Stimulated activated CD4-positive, alpha-beta T cell treated with anti-CD3 and anti-CD28 coated beads, Interleukin-1b, Interleukin-23, amount 100 ng/mL, for 1 hour (primary cell): ENCODE measurements at places on chromosomes 4 and X.
A peak's percentile ranks its signal among the peaks of the same experiment; 100 is the strongest.

GRCh38 chr4:26719954-26720552, 136.2 kb downstream of the TBC1D19 start:
- no peak for DNase-seq

DNA sequence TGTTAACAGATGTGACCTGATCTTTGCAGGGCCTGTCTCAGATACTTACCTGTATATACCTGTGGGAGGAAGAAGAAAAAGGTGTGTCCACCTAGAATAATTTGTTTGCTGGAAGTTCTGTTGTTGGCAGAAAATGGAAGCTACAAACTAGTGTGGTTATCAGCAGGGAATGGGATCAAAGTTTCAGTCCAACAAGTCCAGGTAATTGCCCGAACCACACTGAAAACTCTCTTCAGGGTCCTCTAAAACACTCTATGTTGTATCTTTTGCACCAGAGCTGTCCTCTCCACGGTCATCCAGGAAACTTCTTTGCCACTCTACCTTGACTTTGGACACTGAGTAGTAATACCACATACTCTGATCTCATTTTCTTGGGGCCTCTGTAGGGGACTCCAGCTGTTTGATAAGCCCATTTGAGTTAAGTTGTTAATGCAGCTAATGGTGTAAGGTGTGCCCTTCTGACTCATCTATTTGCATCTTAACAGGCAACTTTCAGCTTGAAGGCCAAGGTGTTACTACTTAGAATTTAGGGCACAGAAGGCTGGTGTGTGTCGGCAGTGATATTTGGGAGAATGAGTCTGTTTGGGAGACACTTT, 38.7 kb upstream of the GATB start:
- no peak for DNase-seq

GRCh38 chr4:155807021-155807420, 48.2 kb downstream of the GUCY1B1 start:
- DNase-seq = no peak

DNA sequence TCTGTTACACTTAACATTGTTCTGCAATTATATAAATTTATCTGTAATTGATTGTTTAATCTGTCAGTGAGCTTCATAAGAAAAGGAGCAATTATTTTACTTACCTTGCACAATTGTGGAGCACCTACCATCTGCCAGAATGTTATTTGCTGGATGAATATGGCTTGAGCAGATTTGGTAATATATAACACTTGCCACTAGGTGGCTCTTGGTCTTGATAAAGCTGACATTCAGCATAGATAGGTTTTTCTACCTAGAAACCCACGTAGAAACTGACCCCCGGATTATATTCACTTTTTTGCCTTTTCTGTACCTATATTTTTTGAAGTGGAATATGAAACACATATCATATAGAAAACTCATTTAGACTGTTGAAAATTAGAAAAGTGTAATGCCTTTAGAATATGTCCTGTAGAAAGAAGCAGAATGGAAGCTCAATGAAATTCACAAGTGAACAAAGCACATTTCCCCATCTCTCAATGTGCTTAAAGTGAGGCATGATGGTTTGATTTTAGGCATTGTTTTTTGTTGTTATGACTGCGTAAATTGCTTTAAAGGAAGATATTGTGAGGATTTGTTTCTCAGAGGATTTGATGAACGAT, 9.5 kb downstream of the RBPJ start:
- DNase-seq = no peak

DNA sequence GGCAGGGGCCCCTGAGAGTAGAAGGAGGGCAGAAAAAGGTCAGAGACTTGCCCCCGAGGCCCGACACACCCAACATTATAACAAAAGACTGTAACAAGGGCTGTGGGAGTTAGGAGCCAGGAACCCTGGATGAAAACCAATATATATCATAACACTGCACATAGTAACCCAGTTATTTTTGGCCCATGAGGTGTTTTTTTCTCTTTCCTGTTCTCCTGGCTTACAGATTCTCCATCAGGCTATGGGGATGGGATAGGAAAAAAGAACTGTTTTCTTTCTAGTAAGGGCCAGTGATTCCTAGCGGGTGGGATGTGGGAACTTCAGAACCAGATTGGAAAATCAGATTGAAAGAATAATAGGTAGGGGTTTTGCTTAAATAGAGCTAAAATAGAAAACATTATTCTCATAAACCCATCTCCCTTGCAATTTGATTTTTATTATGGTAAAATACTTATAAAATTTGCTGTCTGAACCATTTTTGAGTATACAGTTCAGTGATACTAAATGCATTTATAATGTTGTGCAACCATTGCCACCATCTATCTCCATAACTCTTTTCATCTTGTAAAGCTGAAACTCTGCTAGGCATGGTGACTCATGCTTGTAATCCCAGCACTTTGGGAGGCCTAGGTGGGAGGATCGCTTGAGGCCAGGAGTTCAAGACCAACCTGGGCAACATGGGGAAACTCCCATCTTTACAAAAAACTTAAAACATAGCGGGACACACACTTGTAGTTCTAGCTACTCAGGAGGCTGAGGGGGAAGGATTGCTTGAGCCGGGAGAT, 33.5 kb downstream of the SNX25 start:
- DNase-seq = no peak

DNA sequence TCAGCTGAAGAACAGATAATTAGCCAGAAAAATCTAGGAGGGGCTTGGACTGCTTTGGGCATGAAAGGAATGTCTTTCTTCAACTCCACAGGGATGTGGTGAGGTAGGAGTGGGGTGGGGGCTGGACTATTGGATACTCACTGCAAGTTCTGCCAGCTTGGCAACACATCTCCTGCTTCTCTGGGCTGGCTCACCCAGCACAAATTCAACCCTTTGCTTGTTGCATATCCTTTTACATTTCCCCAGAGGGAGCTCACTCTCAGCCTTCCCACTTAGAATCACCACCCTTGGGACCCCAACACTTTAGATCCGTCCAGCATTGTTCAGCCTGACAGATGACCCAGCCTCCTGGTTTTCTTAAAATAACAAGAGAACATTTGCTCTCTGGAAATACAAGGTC, 120.6 kb downstream of the KDR start:
- no peak for DNase-seq

DNA sequence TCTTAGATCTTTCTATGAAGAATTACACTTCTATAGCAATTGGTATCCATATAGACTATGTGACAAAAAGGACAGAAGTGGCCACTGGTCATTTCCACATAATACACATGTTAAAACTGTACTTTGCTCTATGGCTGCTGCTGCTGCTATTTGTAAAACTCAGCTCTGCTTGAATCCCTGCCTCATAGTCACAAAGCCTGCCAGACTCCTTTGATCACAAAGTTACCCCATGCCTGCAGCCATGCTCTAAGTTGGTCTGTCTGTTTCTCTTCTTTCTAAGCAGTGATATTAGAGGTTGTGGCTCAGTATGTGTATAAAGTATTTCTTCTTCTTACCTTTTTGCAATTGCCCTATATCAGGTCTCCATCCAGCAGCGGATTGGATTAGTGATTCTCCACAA, 210.9 kb downstream of the GRID2 start:
- DNase-seq = no peak

GRCh38 chrX:99192421-99192820, 1217.7 kb downstream of the PCDH19 start:
- DNase-seq = no peak

DNA sequence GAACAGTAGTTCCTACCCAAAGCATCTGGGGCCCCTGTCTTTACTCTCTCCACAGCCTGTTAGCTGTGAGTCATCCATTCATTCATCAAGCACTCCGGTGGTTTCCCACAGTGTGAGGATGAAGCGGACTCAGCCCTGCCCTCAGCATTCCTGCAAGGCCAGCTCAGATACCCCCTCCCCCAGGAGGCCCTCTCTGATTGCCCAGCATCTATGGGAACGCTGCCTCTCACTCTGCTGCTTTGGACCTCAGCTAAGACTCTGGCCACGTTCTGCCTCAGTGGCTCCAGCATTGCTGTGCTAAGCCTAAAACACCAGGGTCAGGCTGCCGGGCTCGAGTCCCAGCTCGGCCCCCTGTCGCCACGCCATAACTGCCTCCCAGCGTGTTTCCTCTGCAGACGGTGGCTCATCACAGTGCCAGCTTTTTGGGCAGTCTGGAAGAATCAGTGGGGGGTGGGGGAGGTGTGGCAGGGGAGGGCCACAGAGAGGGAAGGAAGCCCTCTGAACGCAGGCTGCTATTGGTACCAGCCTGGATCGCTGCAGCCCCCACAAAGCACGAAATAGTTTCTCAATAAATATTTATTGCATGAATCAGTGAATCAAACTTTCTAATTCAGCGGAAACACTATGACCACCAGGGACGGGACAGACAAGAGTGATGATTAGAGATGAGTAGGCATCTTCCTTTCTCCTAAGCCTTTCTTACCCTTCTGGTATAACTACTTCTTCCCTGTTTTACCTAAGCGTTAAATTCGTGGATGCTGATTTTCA, 74.4 kb downstream of the SORCS2 start:
- DNase-seq = no peak

DNA sequence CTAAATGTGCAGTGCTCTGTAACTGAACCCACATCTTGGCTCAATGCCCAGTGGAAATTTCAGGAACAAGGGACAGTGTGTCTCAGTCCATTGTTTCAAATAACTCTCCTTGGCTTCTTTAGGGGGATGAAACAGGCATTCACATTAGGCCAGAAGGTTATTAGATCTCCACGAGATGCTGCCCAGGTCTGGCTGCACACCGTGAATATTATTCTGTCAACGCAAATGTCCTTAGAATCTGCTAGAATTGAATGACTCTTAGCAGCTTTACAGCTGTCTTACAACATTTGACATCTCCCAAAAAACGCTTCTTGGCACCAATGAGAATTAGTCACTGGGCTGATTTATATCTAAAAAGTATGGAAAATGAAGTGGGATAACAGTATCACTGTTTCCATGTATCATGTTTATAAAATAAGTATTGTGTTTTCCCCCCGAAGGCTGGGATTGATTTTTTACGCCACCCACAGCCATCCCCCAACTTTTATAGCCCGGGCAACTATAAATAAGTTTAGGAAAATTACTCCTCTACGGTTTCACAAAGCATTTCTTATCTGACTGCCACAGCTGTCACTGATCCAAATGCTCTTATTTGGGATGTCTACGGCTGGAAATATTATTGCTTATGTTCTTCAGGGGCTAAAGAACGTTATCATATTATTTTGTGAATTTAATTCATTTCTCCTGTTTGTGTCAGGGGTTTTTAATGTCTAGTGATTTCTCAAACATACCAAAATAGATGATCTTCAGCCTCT, 559.7 kb upstream of the FAT1 start:
- DNase-seq = no peak

- no peak for DNase-seq
Observed at GRCh38 chr4:84433633-84434222, 65.4 kb downstream of the NKX6-1 start.

DNA sequence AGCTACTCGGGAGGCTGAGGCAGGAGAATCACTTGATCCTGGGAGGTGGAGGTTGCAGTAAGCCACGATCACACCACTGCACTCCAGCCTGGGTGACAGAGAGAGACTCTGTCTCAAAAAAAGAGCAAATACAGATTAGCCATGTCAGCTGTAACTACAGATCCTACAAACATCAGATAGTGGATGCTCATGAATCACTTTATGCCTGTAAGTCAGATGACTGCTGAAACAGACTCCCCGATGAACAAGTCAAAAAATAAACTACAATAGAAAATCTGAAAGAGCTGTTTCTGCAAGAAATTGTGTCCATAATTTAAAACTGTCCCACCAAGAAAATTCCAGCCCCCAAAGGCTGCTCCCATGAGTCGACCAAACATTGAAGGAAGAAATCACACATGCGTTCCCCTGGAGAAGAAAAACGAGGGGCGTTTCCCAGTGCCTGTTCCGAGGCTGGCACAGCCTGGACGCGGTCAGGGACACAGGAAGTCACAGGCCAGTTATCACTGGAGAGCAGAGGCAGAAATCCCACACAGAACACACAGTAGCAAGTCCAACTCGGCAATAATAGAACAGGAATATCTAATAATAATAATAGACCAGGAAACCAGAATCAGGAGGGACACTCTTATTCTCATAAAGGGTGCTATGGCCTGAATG, 30.0 kb upstream of the GTPBP6 start:
- no peak for DNase-seq

- DNase-seq = no peak
Observed at GRCh38 chr4:168648929-168649328, 152.1 kb downstream of the PALLD start.

GRCh38 chr4:122562449-122562848, 58.4 kb downstream of the IL21 start:
- no peak for DNase-seq

GRCh38 chr4:125243789-125244397, 70.9 kb upstream of the FAT4 start:
- DNase-seq = no peak

- no peak for DNase-seq
Observed at GRCh38 chr4:26060286-26060685, 146.3 kb downstream of the SMIM20 start.

DNA sequence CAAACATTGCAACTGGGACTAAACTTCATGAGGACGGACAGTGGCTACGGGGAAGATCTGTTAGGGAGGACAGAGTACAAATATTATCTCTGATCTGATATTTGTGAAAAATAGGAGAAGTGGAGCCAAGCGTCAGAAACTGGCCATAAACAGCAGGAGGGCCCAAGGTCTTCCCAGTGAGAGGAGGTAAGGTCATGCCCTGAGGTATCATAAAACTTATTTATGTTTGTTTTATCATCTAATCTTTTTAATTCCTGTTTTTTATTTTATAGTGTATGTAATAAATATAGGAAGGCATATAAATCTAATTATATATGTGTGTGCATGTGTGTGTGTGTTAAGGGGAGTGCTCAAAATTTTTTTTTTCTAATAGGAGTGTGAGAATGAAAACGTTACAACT, 51.8 kb downstream of the RAI2 start:
- DNase-seq = no peak

- DNase-seq = no peak
Observed at GRCh38 chr4:1402516-1403091, 3.6 kb downstream of the NKX1-1 start.

DNA sequence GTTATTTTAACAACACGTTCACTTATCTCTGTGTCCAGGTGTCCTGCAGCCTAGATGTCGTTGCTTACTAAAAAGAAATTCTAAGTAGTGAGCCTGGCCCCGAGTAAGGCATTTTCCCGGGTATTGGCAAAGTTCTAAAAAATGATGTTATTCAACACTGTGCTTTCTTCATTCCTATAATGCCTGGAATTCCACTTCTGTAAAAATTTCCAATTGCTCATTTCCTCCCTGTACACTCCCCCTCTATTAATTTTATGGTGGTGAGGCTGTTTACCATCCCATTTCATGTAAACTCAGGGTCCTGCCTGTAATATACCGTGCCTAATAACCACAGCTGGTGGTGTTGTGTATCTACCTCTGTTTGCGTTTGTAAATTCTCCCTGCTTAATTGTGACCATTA, 14.2 kb downstream of the BST1 start:
- no peak for DNase-seq

GRCh38 chr4:105306158-105306781, 159.6 kb downstream of the TET2 start:
- peak; percentile 19 for DNase-seq

DNA sequence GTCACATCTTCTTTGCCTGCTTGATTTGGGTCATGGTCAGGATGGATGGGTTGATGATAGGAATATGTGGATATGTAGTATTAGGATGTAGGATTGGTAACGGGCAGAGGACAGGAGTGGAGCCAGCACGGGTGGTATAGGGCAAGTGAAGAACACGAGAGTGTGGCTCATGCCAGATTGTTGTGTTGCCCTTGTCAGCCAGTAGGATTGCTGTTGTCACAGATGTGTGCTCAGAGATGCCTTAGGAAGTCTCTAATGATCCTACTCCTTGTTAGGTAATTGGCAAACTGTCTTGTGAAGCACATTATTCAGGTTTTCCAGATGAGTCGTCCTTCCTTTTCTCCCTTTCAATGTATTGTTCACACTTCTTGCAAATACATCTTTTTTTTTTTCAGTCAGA, 5.5 kb downstream of the ATP10D start:
- no peak for DNase-seq

GRCh38 chrX:150365990-150366911, 3.1 kb downstream of the MAMLD1 start:
- no peak for DNase-seq
